ENCODE measurements at places on chromosomes 3 and 15. TPM values are rescaled to one million over a fixed set of nuclear protein-coding genes. Genes with fewer than 3 reads are reported as not detected.

- H3K27ac ChIP-seq, result no peak within 1 kb of the TSS
- H3K27me3 ChIP-seq, result no peaks in the 10 kb centered on the region
- no peak within 1 kb of the TSS for H3K4me3 ChIP-seq
- DNase-seq, result no peak
- H3K36me3 ChIP-seq, result no peaks in the 10 kb centered on the region
- no peaks in the 10 kb centered on the region for H3K4me1 ChIP-seq
Measured at GRCh38 chr15:33968224-33968623, at the start of gene CHRM5. Gene CHRM5 (plus strand): TSS chr15:33968497. CDS start chr15:34062718, 94,221 bp downstream.

GRCh38 chr3:170405101-170405500 lies 13.6 kb upstream of the CLDN11 start:
- H3K27me3 ChIP-seq, result no peaks in the 10 kb centered on the region
- H3K4me1 ChIP-seq, result no peaks in the 10 kb centered on the region
- H3K27ac ChIP-seq, result no peak overlapping the region
- H3K4me3 ChIP-seq, result no peak overlapping the region
- DNase-seq, result no peak
- no peaks in the 10 kb centered on the region for H3K36me3 ChIP-seq

- no peaks in the 10 kb centered on the region for H3K27me3 ChIP-seq
- peak overlapping the region; percentile 60 for H3K27ac ChIP-seq
- H3K36me3 ChIP-seq, result peaks cover 13% of the 10 kb centered on the region
- no peak for DNase-seq
Measured at GRCh38 chr3:112351036-112351435, 18.1 kb downstream of the CD200 start.

GOLGA6B gene
- total RNA-seq, result not detected

KCNMB3 gene
- total RNA-seq, result 0.90 TPM

GRM2 gene
- total RNA-seq, result 0.49 TPM

ZPLD1 gene
- not detected for total RNA-seq

Measured in heart right ventricle (tissue), 16 donors.